ENCODE measurements at places on chromosomes 6 and 20. TPM values are rescaled to one million over a fixed set of nuclear protein-coding genes. Genes with fewer than 3 reads are reported as not detected.

DNA sequence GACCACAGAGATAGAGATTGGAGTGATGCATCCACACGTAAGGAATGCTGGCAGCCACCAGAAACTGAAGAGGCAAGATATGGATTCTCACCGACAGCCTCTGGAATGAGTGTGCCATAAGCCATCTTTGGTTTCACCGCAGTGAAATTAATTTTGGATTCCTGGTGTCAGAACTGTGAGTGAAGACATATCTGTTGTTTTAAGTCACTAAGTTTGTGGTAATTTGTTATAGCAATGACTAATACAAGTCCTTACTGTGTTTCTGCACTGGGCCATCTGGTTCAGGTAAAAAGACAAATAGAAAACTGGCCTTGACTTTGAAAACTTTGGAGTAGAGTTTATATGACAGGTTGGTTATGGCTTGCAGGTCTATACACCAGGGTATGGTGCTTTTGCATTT is 261.9 kb downstream of the PHF3 start:
- peak; percentile 32 for DNase-seq

- peak; percentile 93 for DNase-seq
These were observed 80.1 kb upstream of the PTPRK start for GRCh38 chr6:128600397-128600951.

- DNase-seq: peak; percentile 47
These were observed 253.0 kb downstream of the QKI start for GRCh38 chr6:163667372-163668060.

DNA sequence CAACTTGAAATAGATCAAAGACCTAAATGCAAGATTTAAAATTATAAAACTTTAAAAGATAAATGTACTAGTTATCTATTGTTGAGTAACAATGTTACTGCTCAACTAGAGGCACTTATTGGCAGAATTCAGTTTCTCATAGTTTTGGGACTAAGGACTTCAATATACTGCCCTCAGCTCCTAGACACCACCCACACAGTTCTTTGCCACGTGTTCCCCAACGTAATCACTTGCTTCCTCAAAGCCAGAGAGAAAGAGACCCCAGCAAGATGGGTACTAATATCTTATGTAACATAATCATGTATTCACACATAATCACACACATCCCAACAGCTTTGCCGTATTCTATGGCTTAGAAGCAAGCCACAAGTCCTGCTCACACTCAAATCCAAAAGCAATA is 50.3 kb upstream of the SLC22A16 start:
- no peak for DNase-seq

- DNase-seq: peak; percentile 40
These were observed 1.4 kb downstream of the ELOVL5 start for GRCh38 chr6:53347250-53347920.

DNA sequence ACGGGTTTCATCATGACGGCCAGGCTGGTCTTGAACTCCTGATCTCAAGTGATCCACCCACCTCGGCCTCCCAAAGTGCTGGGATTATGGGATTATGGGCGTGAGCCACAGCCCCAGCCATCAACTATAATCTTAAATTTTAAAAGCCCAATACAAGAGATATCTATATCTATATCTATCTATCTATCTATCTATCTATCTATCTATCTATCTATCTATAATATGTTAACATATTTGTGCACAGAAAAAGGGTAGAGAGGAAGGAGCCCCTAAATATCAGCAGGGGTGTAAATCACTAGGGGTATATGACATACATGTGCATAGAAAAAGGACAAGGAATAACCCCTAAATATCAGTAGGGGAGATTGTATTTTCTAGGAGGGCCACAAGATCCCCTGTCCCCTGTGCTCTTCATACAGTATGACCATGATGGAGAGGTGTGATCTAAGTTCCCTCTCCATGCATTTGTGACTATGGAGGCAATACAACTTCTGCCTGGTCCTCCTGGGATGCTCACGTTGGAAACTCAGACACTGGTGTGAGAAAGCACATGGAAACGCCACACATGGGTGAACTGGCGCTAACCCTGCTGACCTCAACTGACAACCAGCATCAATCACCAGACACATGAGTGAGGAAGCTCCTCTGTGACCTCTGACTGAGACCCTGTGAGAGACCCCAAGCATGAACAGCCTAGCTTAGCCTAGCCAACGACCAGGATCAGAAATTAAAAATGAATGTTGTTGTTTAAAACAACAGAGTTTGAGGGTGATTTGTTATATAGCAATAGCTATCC is 1.2 kb upstream of the SPATS1 start:
- no peak for DNase-seq

Gene OOEP
- total RNA-seq: not detected

Gene TFAP2A
- total RNA-seq: 5.6 TPM

Gene VIP
- total RNA-seq: not detected

Gene TTK
- 180 TPM for total RNA-seq

Gene NEURL2
- 2.3 TPM for total RNA-seq

Gene LPIN3
- total RNA-seq: not detected
